ENCODE measurements at places on chromosomes 4 and X. TPM values are rescaled to one million over a fixed set of nuclear protein-coding genes. Genes with fewer than 3 reads are reported as not detected.

DNA sequence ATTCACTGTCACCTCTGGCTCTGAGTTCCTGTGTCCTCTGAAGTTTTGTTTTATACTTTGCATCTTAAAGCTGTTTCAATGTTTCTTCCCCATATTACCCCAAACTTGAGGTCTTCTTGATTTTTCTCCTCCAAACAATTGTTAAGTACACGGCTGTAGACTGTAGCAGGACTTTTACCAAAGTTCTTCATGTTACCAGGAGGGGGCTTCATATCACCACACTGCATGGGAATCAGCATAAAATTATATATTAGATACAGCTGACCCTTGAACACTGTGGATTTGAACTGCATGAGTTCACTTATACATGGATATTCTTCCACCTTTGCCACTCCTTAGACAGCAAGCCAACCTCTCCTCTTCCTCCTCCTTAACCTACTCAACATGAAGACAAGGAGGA lies 56.6 kb downstream of the SPATA18 start:
- DNase-seq = no peak

- DNase-seq = peak; percentile 29
Observed at GRCh38 chrX:48083212-48083611, 11.8 kb upstream of the ZNF630 start.

Gene HMX1
- not detected for total RNA-seq

Gene NAA11
- not detected for total RNA-seq

- peak; percentile 73 for DNase-seq
Observed at GRCh38 chrX:85243761-85244449, at the start of the genes SATL1 and ZNF711. Gene SATL1, minus strand, starts transcription at chrX:85243779. Its CDS starts 134,811 bp downstream, at chrX:85108968. Gene ZNF711, plus strand, starts transcription at chrX:85243991. Its CDS starts 3,582 bp downstream, at chrX:85247573.
